ENCODE measurements at places on chromosomes 4 and X.

DNA sequence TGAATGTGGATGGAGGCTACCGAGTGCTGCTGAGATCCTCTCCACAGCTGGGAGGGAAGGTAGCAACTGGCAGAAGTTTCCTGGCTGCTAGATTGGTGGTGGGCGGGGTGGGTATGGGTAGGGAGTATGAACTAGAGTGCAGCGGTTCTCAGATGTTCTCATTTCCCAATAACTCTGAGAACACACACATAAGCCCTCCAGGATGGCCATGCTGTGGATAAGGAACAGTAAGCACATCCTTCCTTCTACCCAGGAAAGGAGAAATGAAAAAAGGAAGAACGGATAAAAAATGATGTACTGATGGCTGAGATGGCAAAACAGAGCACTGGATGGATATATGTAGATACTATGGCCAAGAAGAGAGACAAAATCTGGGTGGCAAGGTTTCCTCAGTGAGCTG is 116.0 kb downstream of the ZNF827 start:
- DNase-seq = no peak

DNA sequence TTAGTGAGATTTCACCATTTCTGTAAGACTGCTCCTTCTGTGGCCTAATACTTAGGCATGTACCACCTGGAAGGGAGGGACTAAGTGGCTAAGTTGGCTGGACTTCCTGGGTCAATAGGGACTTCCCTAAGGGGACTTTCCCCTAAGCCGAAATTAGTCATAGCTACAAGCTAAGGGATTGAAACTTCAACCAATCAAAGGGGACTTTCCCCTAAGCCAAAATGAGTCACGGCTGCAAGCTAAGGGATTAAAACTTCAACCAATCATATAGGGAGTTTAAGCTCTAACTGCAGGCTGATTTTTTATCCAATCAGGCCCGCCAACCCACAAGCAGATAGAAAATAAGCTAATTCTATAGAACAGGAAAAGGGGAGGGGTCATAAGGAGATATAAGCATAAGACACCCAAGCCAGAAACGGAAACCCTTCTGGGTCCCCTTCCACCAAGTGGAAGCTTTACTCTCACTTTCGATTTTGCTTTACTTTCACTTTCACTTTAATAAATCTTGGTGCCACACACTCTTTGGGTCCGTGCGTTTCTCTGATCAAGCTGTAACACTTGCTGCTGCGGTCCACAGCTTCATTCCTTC is 382.8 kb downstream of the KLHL4 start:
- DNase-seq = no peak

DNA sequence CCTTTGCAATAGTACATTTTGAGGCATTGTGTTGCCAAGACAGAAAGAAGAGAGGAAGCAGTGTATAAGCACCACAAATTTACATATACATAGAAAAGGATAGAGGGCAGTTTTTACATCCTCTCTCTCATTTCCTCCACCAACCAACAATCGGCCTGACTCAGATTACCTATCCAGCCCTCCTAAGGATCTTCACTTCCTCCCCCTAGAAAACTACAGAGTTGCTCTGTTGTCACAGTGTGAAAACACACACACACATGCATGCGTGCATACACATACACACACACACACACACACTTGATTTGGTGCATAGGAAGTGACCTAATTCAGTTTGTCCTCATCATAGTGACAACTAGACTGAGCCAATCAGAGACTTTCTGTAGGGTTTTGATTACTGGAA is 98.8 kb upstream of the SPRY1 start:
- no peak for DNase-seq

- no peak for DNase-seq
Measured at GRCh38 chrX:9462456-9462855, 2.4 kb upstream of the TBL1X start.

DNA sequence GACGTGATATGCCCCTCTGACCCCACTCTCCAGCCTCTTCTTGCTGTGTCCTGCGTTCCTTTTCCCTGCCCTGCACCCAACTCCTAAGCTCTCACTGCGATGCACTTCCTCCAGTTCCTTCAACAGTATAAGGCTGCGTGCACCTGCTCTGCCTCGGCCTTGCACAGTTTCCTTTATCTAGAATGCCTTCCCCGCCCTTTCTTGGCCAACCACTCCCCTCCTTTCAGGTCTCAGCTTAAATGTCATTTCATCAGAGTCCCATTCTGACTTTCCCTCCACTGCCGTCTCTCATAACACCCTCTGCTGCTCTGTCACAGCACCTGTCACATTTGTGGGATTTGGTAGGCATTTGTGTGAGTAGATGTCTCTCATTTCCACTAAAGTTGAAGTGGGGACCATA is 58.4 kb upstream of the NEIL3 start:
- peak; percentile 11 for DNase-seq

DNA sequence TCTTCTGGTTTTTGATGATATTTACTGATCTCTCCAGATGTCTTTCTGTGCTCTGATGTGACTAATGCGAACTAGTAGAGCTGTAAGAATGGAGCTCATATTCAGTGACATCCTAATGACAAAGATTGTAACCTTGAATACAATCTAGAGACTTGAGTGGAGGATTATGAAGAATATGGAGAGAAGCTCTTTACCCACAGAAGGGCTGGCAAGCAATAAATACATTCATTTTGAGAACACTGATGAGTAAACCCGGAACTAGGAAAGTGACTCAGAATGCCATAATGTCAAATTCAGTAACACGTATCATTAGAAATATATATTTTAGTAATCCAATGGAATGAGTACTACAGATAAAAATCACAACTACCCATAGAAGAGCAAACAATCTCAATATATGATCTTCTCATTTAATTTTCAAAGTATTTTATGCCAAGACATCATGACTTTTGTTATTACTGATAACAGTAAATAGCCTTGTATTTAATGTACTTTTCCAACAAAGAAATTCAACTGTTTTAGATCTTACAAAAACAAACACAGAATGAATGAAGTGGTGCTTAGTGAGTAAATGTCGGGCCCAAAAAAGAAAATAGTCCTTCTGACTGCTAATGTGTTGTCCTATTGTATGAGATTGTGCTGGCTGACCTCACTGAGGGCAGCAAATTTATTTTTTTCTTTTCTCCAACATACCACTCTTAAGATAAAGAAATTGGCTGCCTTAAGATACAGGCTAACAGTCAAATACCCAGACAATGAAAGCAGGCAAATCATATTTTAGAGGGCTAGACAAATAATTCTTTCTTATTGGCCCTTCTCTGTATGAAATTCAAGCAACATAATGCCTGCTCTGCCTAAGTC is 49.2 kb upstream of the HDAC8 start:
- no peak for DNase-seq

DNA sequence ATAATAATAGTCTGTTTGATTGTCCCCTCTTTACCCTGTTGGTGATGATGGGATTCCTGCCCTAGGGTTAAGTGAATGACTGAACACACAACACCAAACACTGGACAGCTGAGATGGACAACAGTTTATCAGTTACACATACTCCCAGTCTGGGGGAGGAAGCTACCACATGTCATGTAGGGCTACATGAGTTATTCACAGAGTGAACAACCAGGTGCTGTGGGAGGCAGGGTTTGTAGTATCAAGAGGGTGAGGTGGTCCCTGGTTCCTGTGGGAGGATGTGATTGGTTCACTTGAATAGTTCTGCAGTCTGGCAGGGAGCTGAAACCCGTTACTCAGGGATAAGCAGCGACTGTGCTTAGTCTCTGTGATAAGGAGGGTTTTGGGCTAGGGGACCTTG is 88.8 kb upstream of the AP1S2 start:
- no peak for DNase-seq

DNA sequence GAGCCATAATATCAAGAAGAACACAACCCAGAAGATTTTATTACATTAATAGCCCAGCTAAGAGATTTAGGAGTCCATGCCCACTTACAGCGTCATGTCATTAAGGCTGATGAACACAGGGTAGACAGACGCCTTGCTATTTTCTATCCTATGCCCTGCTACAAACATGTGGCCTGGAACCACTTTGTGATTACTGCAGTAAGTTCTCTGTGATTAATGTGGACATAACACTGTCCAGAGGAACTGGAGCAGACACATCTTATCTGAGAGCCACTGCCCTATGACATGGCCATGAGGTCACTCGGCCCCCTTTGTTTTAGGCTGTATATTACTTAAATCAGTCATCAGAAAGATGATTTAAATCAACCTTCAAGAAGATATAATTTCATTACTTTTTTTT is 211.7 kb downstream of the MAML3 start:
- DNase-seq = no peak

Data from natural killer cell (primary cell).